HS-5 (cell line): ENCODE measurements at places on chromosomes 7 and 10.
A peak's percentile ranks its signal among the peaks of the same experiment; 100 is the strongest.

DNA sequence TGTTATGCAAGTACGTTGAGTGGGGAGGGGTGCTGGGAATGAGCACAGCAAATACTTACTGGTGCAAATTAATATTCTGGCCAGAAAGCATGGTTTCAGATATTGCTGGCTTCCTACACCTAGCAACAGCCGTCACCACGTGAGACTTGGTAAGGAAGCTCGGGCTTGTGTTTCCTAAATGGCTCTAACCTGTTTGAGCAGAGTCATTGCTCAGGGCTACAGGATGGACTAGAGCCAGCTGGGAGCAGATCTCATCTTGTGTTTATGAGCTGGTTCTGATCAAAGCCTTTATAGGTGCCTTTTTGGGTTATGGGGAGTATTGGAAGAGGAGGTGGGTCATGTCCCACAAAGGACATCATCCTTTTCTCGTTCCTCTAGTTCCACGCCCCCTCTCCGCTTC is 200.3 kb downstream of the BUB3 start:
- DNase-seq = no peak

- DNase-seq = no peak
Observed at GRCh38 chr10:10156917-10157600, 860.6 kb upstream of the CELF2 start.

- DNase-seq = no peak
Observed at GRCh38 chr7:112297681-112298080, 91.2 kb downstream of the ZNF277 start.

GRCh38 chr7:105014693-105015389 is 836 bp downstream of the KMT2E start:
- no peak for DNase-seq

DNA sequence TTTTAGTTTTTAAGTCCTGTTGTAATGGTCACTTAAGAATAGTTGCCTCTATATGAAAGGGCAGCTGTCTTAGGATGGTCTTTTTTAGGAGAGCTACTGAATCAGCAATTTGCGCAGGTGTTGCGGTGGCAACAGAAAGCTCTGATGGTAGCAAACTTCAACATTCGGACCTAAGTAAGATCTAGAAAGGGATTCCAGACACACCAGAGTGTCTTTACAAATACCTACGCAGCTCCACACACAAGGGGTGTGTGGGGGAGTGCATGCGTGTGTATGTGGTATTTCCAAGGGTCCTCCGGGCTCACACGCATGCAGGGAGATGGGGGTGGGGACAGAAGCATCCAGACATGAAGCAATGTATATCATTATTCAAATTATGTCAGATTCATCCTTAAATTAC is 438.6 kb upstream of the MGMT start:
- DNase-seq = no peak

- DNase-seq = no peak
Observed at GRCh38 chr7:95811846-95812445, 39.6 kb downstream of the DYNC1I1 start.

DNA sequence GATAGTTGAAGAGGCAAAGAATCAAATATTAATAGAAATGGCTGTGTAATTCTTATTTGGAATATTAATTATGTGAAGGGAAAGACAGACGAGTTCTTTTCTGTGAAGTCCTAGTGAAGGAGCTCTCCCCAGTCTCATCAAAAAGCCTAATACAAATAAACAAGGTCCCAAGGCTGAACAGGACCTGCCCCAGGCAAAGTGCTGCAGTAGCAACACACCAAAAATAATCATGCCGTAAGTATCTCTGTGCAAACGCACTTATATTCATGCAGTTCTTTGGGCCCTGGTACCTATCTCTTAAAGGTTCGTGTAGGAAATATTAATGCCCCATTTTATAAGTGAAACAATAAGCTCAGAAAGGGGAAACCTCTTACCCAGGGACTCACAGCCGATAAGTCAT is 12.2 kb upstream of the CHST15 start:
- DNase-seq = no peak

GRCh38 chr7:118264836-118265235 is 40.3 kb downstream of the ANKRD7 start:
- no peak for DNase-seq

DNA sequence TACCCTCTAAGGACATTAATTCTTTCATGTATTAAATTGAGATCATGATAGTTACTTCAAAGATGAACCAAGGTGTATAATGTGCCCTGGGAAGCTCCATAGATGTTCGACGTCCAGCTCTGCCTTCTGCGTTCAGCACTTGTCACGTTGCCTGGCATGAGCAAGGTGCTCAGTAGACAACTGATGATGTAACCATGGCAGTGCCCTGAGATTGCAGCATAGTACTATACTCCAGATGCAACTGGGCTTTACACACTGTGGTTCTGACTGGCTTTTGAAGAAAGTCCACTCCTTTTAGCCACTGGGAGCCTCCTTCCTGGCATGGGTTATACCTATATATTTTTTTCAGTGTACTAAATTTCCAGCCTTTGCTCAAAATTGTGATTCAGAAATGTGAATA is 355.8 kb upstream of the SORCS1 start:
- DNase-seq = no peak

- DNase-seq = no peak
Observed at GRCh38 chr7:139044813-139045794, 9.3 kb upstream of the ZC3HAV1L start.

DNA sequence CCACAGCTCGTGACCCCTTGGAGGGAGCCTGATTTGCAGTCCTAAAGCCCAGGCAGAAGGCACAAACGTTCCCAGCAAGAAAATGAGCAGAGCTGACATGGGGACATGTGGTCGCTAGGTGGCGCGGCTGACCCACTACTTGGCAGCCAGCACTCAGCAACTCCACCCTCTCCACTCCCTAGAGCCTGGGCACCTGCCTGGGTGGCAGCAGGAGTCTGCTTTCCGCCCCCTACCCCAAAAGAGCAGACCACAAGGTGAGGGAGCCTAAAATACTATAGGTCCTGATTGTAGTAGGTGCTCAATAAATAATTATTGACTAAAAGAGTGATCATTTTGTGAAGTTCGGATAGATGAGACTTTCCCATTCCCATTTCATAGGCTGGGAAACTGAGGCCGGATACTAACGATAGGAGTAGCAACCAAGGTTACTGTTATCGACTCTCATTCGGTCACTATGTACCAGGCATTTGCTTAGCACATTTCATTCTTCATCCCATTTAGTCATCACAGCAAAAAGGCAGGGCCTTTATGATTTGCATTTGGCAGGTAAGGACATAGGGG is 57.4 kb downstream of the NEUROG3 start:
- no peak for DNase-seq

DNA sequence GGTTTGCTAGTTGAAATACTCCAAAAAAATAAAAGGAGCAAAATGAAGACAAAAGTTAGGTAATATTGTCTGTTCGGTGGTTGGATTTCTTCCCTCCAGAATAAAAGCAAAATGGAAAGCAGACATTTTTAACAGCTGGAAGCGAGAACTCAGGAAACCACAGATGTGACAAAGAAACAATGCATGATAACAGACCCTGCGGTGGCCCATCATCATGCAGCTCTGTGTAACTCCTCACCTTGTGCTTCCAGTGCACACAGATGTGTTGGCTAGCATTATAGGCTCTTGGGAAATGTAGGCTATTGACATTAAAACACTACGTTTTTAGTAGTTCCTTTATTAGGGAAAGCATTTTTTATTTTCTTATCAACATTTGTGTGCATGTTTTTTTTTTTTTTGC is 53.9 kb upstream of the ARL4A start:
- no peak for DNase-seq

GRCh38 chr7:41107330-41107937 is 595.5 kb downstream of the INHBA start:
- DNase-seq = peak; percentile 76

DNA sequence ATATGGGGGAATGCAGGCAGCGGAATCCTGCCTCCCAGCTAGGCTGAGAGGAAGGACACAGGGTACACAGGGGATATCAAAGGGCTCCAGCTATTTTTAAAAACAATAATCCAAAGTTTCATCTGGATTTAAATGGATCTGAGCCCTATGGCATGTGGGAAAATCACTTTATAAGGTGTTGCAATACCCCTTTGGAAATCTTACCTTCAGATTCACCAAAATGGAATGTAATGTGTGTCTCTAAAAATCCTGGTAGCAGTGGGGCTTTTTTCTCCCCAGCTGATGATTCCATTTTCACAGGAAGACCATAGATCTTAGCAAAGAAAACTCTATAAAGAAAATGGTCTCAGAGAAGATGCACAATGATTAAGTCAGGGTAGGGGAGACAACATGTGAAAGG is 722.2 kb downstream of the PARD3 start:
- DNase-seq = no peak

DNA sequence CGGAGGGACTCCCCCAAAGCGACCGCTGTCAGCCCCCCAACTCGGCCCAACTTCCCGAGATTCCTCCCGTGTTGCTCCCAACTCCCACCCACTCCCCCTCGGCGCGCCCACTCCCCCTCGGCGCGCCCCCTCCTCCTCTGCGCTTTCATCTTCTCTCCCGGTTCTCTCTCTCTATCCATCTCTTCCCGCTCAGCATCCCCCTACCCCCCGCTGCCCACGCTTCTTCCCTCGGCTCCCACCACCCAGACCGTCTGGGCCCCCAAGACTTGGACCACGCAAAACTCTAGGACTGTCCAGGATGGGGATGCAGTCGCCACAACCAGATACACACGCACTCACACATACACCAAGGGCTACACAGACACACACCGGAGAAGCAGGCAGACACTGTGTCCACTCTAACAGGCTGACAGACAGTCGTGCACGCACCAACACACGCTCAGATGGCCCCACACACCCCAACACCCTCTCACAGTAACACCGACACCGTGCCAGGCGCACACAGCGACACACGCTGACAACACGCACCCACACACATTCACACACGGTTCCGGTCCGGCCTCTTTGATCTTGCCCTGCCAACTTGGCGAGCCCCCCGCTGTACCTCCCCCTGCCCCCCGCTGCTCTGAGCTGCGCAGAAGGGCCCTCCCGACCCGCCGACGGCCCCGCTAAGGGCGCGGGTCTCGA is 1.1 kb downstream of the GRID1 start:
- DNase-seq = no peak

DNA sequence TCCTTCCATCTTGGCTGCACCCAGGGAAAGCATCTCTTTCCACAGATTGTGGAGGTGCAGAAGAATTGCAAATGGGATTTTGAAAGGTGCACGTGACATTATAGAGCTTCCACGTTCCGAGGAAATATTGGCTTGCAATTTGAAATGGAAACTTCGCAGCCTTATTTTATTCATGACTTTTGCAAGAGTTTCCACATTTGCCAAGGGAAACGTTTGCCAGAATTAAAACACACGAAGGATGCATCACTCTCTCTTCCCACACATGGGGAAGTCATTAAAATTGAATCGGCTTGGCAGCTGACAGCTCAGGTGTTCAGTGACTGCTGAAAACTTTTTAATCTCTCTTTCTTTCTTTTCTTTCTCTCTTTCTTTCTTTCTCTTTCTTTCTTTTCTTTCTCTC is 475.4 kb upstream of the IGFBP3 start:
- DNase-seq = no peak

GRCh38 chr7:144691240-144691639 is 144.6 kb downstream of the TPK1 start:
- no peak for DNase-seq

DNA sequence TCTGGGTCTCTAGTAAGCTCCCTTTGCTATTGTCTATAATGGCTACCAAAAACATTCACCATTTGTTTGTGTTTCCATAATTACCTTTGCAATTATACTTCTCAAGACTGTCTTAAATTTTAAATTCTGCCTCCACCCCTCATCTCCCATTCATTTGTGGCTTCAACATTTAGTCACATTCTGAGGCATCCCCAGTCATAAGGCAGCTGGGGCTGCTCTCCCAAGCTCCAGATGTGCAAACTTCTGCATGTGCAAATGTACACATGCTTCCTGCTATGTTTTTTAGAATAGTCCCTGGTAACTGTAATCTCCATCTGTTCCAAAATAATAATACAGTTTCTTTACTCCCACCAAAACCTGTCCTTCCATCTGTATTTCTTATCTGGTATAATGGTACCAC is 97.3 kb downstream of the CDK6 start:
- no peak for DNase-seq

GRCh38 chr10:87991946-87992345 is 128.5 kb downstream of the PTEN start:
- no peak for DNase-seq

- peak; percentile 22 for DNase-seq
Observed at GRCh38 chr10:59181668-59182067, 5.2 kb downstream of the PHYHIPL start.

DNA sequence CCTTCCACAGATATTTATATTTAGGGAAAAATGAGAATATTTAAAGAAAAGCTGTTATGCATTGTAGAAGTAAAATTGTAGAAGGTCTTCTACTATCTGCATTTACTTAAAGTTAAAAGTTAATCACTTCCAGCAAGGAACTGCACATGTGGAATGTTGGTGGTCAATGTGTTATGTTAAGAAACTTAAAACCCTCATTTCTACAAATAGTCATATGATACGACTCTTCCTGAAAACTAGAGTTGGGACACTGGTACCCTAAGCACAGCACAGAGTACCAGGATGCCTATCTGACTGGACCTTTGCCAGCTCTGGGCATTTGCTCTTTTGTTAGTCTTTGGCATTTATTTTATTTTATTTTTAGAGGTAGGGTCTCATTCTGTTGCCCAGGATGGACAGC is 524.2 kb upstream of the GALNT17 start:
- DNase-seq = no peak

- no peak for DNase-seq
Observed at GRCh38 chr7:96663457-96663856, 46.2 kb downstream of the SEM1 start.

DNA sequence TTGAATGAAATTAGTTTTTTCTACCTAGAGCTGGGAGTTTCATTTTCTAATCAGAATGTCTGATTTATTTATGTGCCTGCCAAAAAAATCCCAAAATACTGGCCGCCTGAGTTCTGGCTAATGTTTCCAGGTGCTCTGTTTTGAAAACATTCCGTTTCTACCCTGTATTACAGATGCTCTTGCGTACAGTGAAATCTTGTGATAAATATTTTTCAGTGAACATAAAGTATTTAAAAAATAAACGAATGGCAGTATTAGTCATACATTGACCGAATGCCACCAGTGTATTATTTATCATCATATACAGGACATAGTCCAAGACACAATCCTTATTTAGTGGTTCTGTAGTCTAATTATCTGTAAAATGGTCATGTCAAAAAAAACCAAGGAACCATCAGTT is 102.8 kb downstream of the KAT6B start:
- no peak for DNase-seq

GRCh38 chr10:65675236-65675635 is 1250.6 kb upstream of the LRRTM3 start:
- no peak for DNase-seq

DNA sequence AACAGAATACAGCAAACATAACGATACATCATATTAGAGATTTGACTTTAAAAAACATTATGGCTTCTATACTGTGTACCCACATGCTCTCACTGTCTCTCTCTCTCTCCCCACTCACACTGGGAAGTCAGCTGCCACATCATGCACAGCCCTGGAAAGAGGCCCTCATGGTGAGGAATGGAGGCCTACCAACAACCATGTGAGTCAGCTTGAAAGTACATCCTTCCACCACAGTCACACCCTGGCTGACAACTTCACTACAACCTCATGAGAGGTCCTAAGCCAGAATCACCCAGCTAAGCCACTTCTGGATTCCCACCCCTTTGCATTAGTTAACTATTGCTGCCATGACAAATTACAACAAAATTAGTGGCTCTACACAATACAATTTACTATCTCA is 23.3 kb upstream of the GPR22 start:
- no peak for DNase-seq
